ENCODE measurements at places on chromosomes 5 and 9. TPM values are rescaled to one million over a fixed set of nuclear protein-coding genes. Genes with fewer than 3 reads are reported as not detected.

CSF1R gene
- 16.1 TPM for polyA plus RNA-seq

COMMD10 gene
- polyA plus RNA-seq, result 50.7 TPM

PCSK5 gene
- polyA plus RNA-seq, result 18.7 TPM

TPRN gene
- 22.0 TPM for polyA plus RNA-seq

TEX48 gene
- not detected for polyA plus RNA-seq

IL13 gene
- not detected for polyA plus RNA-seq

STOM gene
- polyA plus RNA-seq, result 74.5 TPM

ST6GALNAC6 gene
- 50.6 TPM for polyA plus RNA-seq

UBAP2 gene
- polyA plus RNA-seq, result 44.6 TPM

NMUR2 gene
- polyA plus RNA-seq, result not detected

OR13F1 gene
- polyA plus RNA-seq, result not detected

PRR16 gene
- polyA plus RNA-seq, result 3.8 TPM

MLANA gene
- polyA plus RNA-seq, result 1.1 TPM

PAPPA gene
- 2.8 TPM for polyA plus RNA-seq

NRARP gene
- polyA plus RNA-seq, result 7.4 TPM

IRX1 gene
- 36.5 TPM for polyA plus RNA-seq

TTC33 gene
- 35.9 TPM for polyA plus RNA-seq

S1PR3 gene
- polyA plus RNA-seq, result 47.1 TPM

IQGAP2 gene
- polyA plus RNA-seq, result 55.1 TPM

LPCAT1 gene
- polyA plus RNA-seq, result 46.4 TPM

SPATA31A3 gene
- polyA plus RNA-seq, result not detected

ECSCR gene
- polyA plus RNA-seq, result 30.4 TPM

SPTAN1 gene
- polyA plus RNA-seq, result 483 TPM

SPINK7 gene
- 0.82 TPM for polyA plus RNA-seq
